ENCODE measurements at places on chromosomes 3 and 15.

GRCh38 chr3:46559091-46559704, 6.9 kb downstream of the LRRC2 start:
- no peak for DNase-seq

- DNase-seq = no peak
Observed at GRCh38 chr3:37170513-37170912, 3.9 kb downstream of the LRRFIP2 start.

DNA sequence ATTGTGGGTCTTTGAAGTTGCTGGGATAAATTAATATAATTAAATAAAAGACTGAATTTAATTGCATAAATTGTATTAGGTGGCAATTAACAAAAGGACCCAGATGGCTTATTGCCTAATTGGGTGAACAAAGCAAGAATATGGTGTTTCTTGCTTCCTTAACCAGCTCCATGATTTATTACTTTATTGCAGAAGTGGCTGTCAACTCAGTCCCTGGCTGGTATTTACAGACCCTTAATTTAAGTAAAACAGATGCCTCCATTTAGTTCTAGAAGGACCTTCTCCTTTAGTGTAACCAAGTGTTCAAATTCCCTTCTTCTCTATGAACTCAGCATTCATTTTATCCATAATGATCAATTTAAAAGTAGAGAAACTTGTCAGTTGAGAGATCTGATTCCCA, 35.1 kb downstream of the DPH3 start:
- no peak for DNase-seq

- no peak for DNase-seq
Observed at GRCh38 chr3:129016720-129017483, 15.8 kb downstream of the EFCC1 start.

DNA sequence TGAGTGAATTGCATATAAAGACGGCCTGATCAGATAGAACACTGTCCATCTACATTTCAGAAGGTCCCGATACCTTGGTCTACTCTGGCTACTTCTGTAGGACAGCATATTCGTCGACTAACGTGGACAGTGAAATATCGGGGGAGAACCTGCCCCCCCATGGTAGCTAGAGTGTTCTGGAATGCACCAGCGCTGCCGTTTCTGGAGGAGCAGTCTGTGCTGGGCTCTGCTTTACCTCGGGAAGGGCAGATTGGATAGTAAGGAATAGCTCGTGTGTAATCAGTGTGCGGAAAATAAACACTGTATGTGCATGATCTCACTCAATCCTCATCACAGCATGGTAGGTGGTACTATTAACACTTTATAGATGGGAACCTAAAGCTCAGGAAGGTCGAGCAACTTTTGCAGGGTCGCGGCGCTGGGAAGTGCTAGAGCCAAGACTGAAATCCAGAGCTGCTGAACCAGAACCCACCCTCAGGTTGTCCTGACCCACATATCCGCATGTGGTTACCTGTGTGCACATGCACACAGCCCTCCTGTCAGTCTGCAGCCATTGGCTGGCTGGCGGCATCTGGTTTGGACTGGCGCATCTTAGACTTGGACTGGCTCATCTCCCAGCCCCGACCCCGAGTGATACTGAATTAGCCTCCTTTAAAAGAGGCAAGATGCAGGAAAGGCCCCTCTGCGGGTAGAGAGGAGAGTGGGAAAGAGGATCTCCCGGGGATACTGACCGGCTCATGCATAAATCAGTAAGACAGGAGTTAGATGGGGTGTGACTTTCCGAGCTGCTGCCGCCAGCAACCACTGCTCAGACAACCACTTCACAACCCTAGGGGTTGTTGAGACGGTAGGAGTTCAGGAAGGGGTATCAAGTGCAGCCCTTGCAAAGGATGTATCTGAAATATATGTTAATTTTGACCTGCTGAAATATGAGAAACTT, 155.0 kb upstream of the BHLHE40 start:
- DNase-seq = no peak

Measured in AG04450 (cell line).